ENCODE measurements at places on chromosomes 1 and 21. TPM values are rescaled to one million over a fixed set of nuclear protein-coding genes. Genes with fewer than 3 reads are reported as not detected.

DNA sequence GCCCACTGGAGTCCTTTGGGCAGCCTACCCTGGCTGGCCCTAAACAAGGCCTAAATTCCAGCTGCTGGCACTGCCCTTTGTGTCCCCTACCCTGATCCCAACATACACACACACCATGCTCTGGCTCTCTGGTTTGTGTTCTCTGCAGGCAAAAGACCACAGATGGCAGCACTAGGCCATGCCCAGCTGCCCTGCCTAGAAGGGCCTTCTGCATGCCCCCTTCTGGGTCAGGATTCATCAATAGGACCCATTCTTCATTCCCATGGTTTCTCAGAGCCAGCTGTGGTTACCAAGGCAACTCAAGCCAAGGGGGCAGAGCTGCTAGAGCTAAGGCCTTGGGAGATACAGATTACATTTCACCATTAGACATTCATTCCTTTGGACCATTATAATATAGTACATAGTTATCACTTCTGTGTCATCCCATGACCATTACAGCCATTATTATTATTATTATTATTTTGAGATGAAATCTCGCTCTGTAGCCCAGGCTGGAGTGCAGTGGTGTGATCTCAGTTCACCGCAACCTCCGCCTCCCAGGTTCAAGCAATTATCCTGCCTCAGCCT lies 17.5 kb downstream of the ASAP3 start:
- no peak for DNase-seq
- H3K4me3 ChIP-seq, result no peak overlapping the region
- H3K4me1 ChIP-seq, result peaks cover 22% of the 10 kb centered on the region
- no peaks in the 10 kb centered on the region for H3K36me3 ChIP-seq
- H3K27me3 ChIP-seq, result no peaks in the 10 kb centered on the region
- H3K27ac ChIP-seq, result no peak overlapping the region

GRCh38 chr1:185486346-185486745 lies 169.3 kb upstream of the IVNS1ABP start:
- no peak overlapping the region for H3K27ac ChIP-seq
- no peaks in the 10 kb centered on the region for H3K4me1 ChIP-seq
- DNase-seq, result no peak
- no peak overlapping the region for H3K4me3 ChIP-seq
- no peaks in the 10 kb centered on the region for H3K27me3 ChIP-seq

- H3K27ac ChIP-seq, result no peak overlapping the region
- H3K27me3 ChIP-seq, result no peaks in the 10 kb centered on the region
- DNase-seq, result no peak
- H3K4me3 ChIP-seq, result no peak overlapping the region
Measured at GRCh38 chr1:1402072-1402900, 3.2 kb upstream of the CCNL2 start.

GRCh38 chr21:31801551-31802219 lies 69.8 kb upstream of the SCAF4 start:
- DNase-seq, result no peak
- no peak overlapping the region for H3K27ac ChIP-seq
- no peaks in the 10 kb centered on the region for H3K4me1 ChIP-seq

DNA sequence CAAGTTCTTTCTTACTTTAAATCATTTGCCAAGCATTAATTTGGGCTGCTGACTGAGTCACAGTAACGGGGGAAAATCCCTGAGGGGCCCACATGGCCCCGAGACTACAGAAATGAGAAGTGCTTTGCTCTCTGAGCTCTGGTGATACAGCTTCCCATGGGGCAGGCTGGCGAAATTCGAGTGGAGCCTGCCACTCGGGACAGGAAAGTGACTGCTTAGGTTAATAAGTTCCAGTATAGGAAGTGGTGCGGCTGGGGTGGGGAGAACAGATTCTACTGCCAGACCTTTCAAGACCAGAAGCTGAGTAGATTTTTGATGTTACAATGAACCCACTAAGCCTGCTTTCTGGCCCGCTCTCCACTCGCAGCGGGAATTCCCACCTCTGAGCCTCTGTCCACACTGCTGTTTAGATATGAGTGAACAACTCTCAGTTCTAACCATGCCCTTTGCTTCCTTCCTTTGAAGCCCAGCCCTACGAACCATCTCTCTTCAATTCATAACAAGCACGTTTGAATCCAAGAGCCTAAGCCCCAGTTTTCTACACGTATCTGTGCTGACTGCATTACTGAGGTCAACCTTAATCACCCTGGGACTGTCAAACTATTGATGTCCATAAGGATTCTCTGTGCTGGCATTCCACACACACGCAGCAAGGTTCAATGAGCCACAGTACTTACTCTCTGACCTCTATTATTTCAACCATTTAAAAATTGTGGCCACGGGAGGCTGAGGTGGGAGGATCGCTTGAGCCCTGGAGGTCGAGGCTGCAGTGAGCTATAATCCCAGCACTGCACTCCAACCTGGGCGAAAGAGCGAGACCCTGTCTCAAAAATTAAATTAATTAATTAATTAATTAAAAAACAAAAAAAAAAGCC lies 9.6 kb downstream of the ZBTB17 start:
- no peaks in the 10 kb centered on the region for H3K27me3 ChIP-seq
- peak overlapping the region; percentile 6 for H3K4me3 ChIP-seq
- no peak for DNase-seq
- peak overlapping the region; percentile 37 for H3K27ac ChIP-seq

DNA sequence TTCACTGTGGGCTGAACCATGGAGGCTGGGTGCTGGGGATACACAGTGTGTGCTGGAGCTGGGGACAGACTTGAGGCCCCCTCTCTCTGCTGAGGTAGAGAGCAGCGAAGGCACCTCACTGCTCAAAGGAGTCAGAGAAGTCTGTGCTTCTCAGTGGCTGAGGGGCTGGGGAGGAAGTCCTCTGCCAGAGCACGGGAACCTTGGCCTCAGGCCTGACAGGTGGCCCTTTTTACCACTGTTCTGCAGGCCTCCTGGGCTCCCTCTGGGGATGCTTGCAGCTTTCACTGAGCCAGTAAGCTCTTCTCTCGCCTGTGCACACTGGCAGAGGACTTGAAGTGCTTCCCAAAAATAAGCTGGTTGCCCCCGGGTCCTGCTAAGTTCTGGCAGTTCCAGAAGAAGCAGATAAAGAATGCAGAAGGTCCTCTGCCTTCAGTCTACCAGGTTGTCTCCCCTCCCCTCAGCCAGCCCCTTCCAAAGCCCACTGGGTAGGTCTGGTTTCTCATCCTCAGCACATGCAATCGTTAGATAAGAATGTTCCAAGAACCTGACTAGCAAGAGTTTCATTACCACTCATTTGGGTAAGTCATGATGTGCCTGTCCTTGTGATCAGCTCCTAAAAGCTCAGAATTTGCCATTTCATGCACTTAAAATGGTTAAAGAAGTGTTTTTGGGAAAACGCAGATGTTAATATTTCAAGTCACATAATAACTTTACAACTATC lies 53.9 kb downstream of the TENT5C start:
- no peaks in the 10 kb centered on the region for H3K36me3 ChIP-seq
- H3K27ac ChIP-seq, result no peak overlapping the region
- no peaks in the 10 kb centered on the region for H3K27me3 ChIP-seq

- H3K27me3 ChIP-seq, result no peaks in the 10 kb centered on the region
- DNase-seq, result no peak
- H3K27ac ChIP-seq, result no peak overlapping the region
- H3K36me3 ChIP-seq, result no peaks in the 10 kb centered on the region
- no peaks in the 10 kb centered on the region for H3K4me1 ChIP-seq
Measured at GRCh38 chr1:208637181-208637580, 393.0 kb upstream of the PLXNA2 start.

MROH9 gene
- total RNA-seq, result not detected

LCE1F gene
- total RNA-seq, result not detected

PEAR1 gene
- 34.9 TPM for total RNA-seq

TRABD2B gene
- total RNA-seq, result 10.7 TPM

EPHA8 gene
- not detected for total RNA-seq

LAPTM5 gene
- 127 TPM for total RNA-seq

ARTN gene
- total RNA-seq, result 3.8 TPM

SPATA1 gene
- 3.6 TPM for total RNA-seq
